Stomach (tissue), 19 donors: ENCODE measurements at places on chromosomes 16 and 17. TPM values are rescaled to one million over a fixed set of nuclear protein-coding genes. Genes with fewer than 3 reads are reported as not detected.

- H3K4me3 ChIP-seq: peak overlapping the region; percentile 67
- peak overlapping the region; percentile 76 for H3K27ac ChIP-seq
- H3K27me3 ChIP-seq: no peaks in the 10 kb centered on the region
- H3K36me3 ChIP-seq: peaks cover 32% of the 10 kb centered on the region
- H3K4me1 ChIP-seq: peaks cover 48% of the 10 kb centered on the region
Measured at GRCh38 chr17:63700528-63701455, 867 bp upstream of the LIMD2 start.

DNA sequence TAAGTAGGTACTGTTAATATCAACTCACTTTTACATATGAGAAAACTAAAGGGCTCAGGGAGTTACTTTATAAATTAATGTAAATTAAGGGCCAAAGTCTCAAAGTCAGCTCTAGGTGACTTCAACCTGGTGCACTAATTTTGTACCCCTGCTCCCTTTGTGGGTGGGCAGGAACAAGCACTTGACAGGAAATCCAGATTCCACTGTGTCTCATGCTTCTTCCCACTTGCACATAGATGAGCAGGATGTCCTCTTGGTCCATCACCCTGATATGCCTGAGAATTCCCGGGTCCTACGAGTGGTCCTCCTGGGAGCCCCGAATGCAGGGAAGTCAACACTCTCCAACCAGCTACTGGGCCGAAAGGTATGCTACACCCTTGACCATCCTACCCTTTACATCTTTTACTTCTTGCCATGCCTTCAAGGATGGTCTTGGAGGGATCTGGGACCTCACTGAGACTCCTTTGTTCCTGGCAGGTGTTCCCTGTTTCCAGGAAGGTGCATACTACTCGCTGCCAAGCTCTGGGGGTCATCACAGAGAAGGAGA is 1.3 kb downstream of the ERAL1 start:
- no peak overlapping the region for H3K27ac ChIP-seq
- H3K4me1 ChIP-seq: peaks cover 15% of the 10 kb centered on the region
- H3K36me3 ChIP-seq: peaks cover 51% of the 10 kb centered on the region
- H3K4me3 ChIP-seq: no peak overlapping the region
- H3K27me3 ChIP-seq: no peaks in the 10 kb centered on the region
- DNase-seq: no peak

TNFSF12 gene
- 45.1 TPM for polyA plus RNA-seq

RNF112 gene
- polyA plus RNA-seq: 2.1 TPM

DPEP1 gene
- 1.4 TPM for polyA plus RNA-seq

KRT33B gene
- not detected for polyA plus RNA-seq

SDR42E1 gene
- polyA plus RNA-seq: 1.8 TPM

WNT3 gene
- polyA plus RNA-seq: 0.37 TPM

DNA sequence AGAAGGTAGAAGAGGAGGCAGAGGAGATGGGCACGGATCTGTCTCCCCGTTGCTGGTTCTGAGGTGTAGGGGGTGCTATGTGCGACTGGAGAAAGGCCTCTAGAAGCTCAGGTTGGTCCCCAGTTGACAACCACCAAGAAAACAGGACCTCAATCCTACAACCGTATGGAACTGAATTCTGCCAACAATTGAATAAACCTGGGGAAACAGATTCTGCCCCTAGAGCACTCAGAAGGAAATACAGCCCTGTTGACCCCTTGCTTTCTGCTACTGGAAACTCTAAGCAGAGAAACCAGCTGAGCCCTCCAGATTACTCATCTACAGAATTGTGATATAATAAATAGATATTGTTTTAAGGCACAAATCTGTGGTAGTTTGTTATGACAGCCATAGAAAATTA is 313.0 kb upstream of the GOT2 start:
- no peaks in the 10 kb centered on the region for H3K27me3 ChIP-seq
- H3K4me1 ChIP-seq: no peaks in the 10 kb centered on the region
- H3K4me3 ChIP-seq: no peak overlapping the region

- H3K27me3 ChIP-seq: no peaks in the 10 kb centered on the region
- DNase-seq: no peak
- no peaks in the 10 kb centered on the region for H3K36me3 ChIP-seq
- no peak overlapping the region for H3K4me3 ChIP-seq
Measured at GRCh38 chr17:65079489-65079900, 23.0 kb upstream of the GNA13 start.

- H3K4me3 ChIP-seq: no peak overlapping the region
- H3K27me3 ChIP-seq: peaks cover 32% of the 10 kb centered on the region
- H3K4me1 ChIP-seq: peaks cover 8% of the 10 kb centered on the region
- H3K36me3 ChIP-seq: no peaks in the 10 kb centered on the region
Measured at GRCh38 chr17:36707904-36708303, 106.5 kb downstream of the MRM1 start.

CETP gene
- 0.18 TPM for polyA plus RNA-seq

DNA sequence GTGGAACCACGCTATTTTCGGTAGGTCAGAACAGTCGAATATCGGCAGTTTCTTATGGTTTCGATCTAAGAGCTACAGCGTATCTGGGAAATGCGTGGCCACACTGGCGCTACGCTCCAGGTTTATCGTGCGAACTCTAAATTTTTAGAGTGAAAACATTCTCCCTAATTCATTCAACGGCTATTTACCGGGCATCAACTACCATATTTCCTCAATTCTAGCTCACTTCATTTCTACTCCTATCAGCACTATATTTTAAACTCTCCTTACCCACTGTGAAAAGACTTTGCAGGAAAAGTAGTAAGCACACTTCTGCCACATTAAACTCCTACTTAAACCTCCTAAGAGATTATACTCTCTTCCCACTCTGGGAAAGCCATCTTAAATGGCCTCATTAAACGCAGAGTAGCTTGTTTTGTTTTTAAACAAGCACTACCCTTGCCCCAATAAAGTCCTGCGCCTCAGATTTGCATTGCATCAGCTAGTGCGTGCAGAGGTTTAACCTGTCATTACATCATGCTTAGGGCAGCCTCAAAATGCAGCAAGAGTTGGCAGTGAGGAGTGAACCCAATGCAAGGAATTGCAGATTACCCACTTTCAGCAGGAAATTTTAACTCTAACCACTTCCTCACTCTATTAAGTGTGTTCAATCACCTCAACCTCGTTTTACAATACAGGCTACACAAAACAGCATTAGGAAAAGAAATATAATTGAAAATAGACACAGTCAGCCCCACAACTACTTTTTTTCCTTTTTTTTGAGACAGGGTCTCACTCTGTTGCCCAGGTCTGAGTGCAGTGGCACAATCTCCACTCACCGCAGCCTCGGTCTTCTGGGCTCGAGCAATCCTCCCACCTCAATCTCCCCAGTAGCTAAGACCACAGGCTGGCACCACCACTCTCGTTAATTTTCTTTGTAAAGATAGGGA is 18.8 kb downstream of the SIAH1 start:
- peaks cover 8% of the 10 kb centered on the region for H3K36me3 ChIP-seq
- no peaks in the 10 kb centered on the region for H3K27me3 ChIP-seq
- peaks cover 17% of the 10 kb centered on the region for H3K4me1 ChIP-seq
- DNase-seq: peak; percentile 87
- H3K4me3 ChIP-seq: peak overlapping the region; percentile 60

LPO gene
- not detected for polyA plus RNA-seq

WFIKKN1 gene
- 1.5 TPM for polyA plus RNA-seq

DNA sequence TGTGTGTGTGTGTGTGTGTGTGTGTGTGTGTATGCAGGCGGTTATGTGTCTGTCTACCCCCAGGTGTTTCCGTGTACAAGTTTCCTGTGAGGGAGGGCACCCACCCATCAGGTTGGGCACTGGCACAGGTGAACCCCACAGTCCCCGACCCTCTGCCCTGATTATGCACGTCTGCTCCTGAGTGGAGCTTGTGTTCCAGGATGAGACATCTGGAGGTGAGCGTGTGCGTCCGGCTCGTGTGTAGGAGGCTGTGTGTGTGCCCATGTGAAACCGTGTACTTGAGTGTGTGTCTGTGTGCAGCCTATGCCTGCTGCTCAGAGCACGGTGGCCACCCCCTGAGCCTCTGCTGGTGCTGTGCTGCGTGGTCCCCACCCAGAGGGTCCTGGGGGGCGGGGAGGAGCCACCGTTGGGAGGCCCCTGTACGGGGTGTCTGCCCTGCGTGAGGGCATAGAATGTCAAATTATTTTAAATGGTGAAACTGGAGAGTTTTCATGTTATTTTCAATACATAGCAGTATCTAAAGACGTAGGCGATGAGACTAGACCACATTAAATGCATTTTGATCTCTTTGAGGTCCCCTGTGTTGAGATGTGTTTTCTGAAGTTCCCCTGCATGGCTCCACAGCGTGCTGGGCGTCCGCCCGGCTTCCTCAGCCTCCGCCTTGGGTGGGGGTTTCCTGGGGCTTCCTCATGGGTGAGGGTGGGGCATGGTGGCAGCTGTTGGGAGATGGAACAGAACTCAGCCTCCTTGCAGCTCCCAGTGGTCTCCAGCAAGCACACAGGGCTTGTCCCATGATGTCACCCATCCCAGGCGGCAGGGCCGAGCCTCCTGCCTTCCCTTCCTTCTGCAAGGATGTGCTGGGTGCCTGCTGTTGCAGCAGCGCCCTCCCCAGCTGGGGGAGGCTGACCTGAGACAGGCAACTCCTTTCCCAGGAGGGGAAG is 43.4 kb downstream of the KCNJ12 start:
- H3K4me3 ChIP-seq: no peak overlapping the region
- H3K4me1 ChIP-seq: no peaks in the 10 kb centered on the region
- H3K27me3 ChIP-seq: no peaks in the 10 kb centered on the region
- H3K27ac ChIP-seq: no peak overlapping the region
- DNase-seq: peak; percentile 40

DNA sequence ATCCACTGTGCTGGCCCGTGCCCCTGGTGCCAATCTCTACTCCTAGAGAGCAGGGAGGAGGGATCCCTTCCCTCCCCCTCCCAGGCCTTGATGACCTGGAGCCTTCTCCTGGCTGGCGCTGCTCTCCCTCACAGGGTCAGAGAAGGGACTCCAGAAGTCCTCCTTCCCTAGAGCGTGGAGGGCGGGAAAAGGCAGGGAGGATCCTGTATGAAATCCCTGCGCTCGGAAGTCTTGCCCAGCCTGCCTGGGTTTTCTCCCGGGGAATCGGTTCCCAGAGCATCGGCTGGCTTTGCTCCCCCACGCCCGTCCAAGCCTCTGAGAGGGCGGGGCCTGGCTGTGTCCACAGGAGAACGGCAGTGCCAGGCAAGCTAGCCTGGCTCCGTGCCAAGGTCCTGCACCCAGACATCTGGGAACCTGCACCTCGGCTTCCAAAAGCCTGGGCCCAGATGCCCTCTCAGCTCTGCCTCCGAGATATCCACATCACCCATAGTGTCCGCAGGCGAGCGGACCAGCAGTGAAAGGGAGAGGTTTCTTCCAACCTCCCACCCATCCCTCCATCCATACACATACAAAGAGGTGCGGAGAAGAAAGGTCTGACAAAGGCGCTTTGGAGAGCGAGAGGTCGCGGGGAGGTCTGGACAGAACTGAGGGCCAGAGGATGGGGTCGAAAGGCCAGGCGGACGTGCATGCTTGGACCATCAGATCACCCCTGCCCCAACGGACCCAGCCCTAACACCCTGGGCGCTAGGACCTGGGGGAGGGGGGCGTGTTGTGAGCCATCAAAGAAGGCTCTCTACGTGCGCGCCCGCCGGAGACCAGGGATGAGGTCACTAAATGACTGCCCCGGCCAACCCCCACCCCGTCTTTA is 1.1 kb downstream of the MPP2 start:
- no peaks in the 10 kb centered on the region for H3K36me3 ChIP-seq
- peak overlapping the region; percentile 81 for H3K4me3 ChIP-seq
- H3K27me3 ChIP-seq: no peaks in the 10 kb centered on the region
- peak overlapping the region; percentile 88 for H3K27ac ChIP-seq
- peak; percentile 93 for DNase-seq

DNA sequence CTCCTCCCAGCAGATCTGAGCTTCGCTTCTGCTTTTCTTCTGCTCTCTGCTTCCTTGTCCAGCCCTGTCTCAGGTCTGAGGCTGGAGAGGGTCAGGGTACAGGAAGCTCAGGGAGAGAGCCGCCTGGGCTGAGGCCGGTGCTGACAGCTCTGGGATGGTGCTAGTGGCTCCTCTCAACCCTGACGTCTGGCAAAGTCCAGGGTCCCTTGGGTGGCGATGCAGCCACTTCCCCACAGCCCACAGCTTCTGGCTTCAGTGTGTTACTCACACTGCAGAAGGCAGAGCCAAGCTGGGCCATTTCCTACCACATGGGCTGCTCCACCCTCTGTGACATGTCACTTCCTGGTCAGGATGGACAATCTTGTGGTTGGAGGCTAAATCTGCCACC is at the start of gene CD300C:
CD300C (minus strand) TSS at position 273 of the 388 bp plus-strand sequence. CDS start 333 bp downstream, outside the sequence.
- DNase-seq: no peak
- H3K27me3 ChIP-seq: no peaks in the 10 kb centered on the region
- no peaks in the 10 kb centered on the region for H3K36me3 ChIP-seq

DNA sequence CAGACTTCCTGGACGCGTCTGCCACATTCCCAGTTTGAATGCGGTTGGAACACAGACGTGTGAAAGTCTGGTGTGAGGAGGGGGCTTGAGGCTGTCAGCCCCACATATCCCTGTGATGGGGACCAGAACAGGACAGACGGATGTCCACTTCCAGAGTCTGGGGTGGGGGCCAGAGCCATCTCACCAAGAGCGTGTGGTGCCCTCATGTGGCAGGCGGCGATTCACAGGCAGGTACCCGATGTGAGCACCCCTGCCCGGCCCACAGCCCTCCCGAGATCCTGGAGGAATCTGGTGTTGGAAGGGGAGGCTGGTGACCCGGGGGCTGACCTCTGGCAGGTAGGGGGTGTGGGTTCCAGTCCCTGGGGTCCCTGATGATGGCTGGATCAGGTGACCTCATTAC is 51.5 kb downstream of the ENGASE start:
- H3K27me3 ChIP-seq: no peaks in the 10 kb centered on the region
- H3K4me1 ChIP-seq: no peaks in the 10 kb centered on the region
- H3K4me3 ChIP-seq: no peak overlapping the region

CEP295NL gene
- 0.40 TPM for polyA plus RNA-seq

- peaks cover 36% of the 10 kb centered on the region for H3K4me1 ChIP-seq
- H3K4me3 ChIP-seq: peak within 1 kb of the TSS; percentile 85
- H3K27me3 ChIP-seq: no peaks in the 10 kb centered on the region
- peak; percentile 96 for DNase-seq
Measured at GRCh38 chr16:50152807-50153595, at the start of gene TENT4B. TSS of gene TENT4B (plus strand) at chr16:50153306. CDS start at chr16:50153622, 316 bp downstream.

DNA sequence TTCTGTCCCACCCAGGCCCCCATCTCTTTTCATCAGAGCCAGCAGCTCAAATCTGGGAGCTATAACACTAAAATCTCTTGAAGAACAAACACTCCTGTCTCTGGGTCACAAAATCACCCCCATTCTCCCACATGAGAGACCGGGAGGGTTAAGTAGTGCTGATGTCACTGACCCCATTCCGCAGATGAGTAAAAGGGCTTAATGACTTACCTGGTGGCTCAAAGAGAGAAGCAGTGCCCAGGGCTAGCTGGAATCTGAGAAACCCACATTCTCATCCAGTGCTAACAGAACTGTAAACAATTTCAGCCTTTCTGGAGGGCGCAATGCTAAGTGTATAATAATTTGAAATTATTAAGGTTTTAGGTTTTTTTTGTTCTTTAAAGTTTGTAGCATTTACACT is 26.3 kb upstream of the LHX1 start:
- no peaks in the 10 kb centered on the region for H3K27me3 ChIP-seq
- no peaks in the 10 kb centered on the region for H3K4me1 ChIP-seq
- DNase-seq: no peak
- no peak overlapping the region for H3K27ac ChIP-seq
